ENCODE measurements at places on chromosomes 7 and 10.

DNA sequence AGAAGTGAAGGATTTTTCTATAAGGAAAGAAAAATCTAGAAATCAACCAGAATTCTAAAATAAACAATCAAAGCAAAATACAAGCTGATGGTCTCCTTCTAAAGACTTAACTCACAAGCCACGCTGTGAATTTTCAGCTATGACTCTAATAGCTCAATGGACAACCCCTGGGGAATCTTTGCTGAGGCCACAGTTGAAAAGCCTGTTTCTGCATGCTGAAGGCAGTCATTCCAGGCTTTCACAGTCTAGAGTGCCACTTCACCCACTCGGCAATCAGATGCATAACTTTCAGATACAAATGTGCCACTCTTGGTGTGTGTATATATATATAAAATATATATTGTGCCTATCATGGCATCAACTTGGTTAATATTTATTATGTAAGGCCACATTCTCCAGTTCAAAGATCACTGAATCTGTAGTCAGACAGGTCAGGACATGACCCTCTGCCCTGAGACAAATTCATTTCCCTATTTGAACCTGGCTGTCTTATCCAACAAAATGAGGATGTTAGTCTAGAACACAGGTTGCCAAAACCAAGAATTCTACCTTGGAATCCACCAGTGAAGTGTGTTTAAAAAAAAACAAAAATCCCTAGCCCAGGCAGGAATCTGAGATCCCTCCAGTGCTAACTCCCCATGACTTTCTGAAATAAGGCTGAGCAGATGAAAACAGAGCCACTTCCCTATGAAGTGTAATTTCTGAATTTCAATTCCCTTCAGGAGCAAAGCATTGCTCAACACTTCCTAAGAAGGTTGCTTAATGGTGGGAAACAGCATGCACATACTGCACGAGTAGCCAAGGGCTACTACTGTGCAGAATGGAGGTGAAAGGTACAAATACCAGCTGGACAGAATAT, 9.9 kb downstream of the LIPA start:
- peak; percentile 91 for DNase-seq

DNA sequence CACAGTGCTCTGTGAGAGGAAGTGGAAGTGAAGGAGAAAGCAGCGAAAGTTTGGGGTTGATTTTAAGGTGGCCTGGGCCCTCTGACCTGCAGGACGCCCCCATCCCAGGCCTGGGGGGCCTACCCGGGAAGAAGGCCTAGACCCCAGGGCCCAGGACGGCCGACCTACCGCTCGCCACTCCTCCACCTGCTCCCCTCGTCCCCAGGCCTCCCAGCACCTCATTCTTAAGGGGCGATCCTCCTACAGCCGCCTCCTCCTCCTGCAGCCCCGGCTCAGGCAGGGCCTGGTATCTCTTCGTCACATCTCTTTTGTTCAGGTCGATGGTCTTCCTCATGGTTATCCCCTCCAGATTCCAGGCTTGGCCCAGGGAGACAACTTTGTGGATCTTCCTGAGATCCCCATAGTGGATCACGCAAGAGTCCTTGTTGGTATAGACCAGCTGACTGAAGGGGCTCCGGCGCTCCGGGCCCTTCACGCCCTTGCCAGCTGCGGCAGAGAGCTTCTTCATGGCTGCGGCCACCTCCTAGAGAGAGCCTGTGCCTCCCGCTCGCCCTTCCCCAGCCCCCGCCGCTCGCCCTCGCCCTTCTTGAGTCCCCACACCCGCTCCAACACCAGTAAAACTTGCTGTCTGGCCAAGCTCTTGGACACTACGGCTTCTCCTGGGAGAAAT, 117.5 kb downstream of the OR13A1 start:
- DNase-seq = no peak

DNA sequence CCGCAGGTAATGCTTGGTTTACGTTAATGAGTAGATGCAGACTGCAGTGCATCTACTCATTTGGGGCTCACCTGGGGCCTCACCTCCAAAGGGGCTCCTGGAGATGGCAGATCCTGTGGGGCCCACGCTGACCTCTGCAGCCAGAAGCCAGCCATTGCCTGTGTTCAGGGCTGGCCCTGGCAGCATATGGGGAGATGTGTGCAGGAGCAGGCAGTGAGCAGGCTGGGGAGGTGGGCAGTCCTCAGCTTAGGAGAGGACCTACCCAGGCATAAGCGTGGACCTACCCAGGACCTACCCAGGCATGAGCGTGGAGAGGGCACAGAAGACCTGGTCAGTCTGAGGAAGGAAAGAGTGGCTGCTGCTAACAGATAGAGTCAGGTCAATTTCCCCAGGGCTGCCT, 178.5 kb downstream of the PTPRN2 start:
- no peak for DNase-seq

- DNase-seq = no peak
Measured at GRCh38 chr7:143392875-143393266, 11.7 kb downstream of the ZYX start.

- DNase-seq = peak; percentile 30
Measured at GRCh38 chr10:132942101-132943057, at the start of gene CFAP46. CFAP46 (minus strand) TSS chr10:132942570; CDS start chr10:132942484, 86 bp downstream.

DNA sequence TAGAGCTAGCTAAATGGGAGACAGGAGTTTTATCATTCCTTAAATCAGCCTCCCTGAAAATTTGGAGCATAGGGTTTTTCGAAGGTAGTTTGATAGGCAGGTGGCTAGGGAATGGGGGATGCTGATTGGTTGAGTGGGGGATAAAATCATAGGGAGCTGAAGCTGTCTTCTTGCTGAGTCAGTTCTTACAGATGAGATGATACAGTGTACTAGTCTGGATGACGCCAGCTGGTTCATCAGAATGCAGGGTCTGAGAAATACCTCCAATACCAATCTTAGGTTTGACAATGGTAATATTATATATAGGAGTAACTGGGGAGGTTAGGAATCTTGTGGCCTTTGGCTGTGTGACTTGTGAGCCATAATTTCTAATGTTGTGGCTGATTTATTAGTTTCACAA, 271.2 kb downstream of the SUGCT start:
- no peak for DNase-seq

- DNase-seq = no peak
Measured at GRCh38 chr10:88069338-88069737, 205.9 kb downstream of the PTEN start.

- no peak for DNase-seq
Measured at GRCh38 chr10:65710306-65710705, 1215.5 kb upstream of the LRRTM3 start.

GRCh38 chr10:43172645-43173044, 34.4 kb downstream of the CSGALNACT2 start:
- DNase-seq = no peak

DNA sequence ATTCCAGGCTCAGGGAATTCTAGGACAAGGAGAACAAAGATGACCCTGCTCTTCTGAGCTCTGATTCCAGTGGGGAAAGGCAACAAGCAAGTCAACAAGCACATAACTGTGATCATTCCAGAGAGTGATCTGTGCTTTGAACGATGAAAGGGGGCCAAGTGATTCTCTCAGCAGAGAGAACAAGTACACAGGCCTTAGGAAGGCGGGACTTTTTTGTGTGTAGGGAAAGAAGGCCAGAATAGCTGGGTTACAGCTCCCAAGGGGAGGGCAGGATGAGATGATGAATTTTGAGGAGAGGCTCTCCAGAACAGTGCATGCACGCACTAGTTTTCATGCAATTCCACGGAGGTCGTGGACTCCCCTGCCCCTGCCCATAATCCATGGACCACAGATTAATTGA, 565.2 kb downstream of the SDK1 start:
- no peak for DNase-seq

DNA sequence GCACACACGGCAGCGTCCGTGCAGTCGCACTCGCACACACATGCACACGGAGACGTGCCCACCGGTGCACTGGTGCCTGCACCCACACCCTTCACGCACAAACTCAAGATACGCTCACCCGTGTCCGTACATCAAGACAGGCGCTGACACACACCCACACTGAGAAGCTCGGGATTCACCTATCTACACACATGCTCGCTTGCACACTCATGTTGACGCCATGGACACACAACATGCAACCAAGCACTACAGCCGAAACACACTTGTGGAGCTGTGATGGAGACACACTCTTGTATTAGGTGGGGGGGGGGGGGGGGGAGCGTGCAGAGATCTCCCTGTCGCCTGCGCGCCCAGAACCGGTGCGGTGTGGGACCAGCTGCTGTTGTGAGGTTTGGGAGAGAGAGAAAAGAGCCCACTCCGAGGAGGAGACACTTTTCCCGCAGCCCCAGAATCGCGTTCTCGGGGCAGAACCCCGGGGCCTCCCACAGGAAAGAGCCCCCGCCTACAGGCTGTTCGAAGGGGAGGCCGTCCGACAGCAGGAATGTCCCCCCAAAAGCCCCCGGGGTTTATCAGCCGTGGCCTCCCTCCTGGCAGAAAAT, 605 bp upstream of the NFKB2 start:
- peak; percentile 91 for DNase-seq

Measured in inflammatory macrophage treated with lipopolysaccharide for 4 hours (primary cell).